ENCODE measurements at places on chromosomes 16 and 17. TPM values are rescaled to one million over a fixed set of nuclear protein-coding genes. Genes with fewer than 3 reads are reported as not detected.
A peak's percentile ranks its signal among the peaks of the same experiment; 100 is the strongest.

The MEIOC gene
- total RNA-seq, result 0.91 TPM

The SULT1A2 gene
- total RNA-seq, result not detected

GRCh38 chr16:5738586-5738985 is 641.0 kb upstream of the EEF2KMT start:
- no peaks in the 10 kb centered on the region for H3K36me3 ChIP-seq
- no peak overlapping the region for H3K4me3 ChIP-seq
- no peaks in the 10 kb centered on the region for H3K4me1 ChIP-seq
- no peaks in the 10 kb centered on the region for H3K27me3 ChIP-seq
- no peak for DNase-seq

DNA sequence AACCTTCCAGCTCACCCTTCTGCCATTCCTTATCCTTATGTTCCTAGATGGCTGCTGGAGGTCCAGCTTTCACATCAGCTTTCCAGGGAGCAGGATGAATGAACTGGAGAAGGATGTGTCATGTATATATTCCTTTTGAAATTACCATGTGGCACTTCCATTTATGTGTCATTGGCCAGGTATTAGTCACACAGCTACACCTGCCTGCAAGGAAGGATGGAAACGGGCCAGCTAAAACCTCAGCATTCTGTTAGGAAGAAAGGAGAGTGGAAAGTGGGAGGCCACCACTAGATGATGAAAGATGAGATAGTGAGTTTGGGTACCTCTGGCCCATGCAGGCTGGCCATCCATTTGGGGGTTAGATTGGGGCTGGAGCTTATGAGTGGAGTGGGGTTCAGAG is 67.5 kb downstream of the KSR1 start:
- no peak for DNase-seq
- H3K27me3 ChIP-seq, result no peaks in the 10 kb centered on the region
- H3K36me3 ChIP-seq, result no peaks in the 10 kb centered on the region
- no peak overlapping the region for H3K27ac ChIP-seq
- H3K4me1 ChIP-seq, result peaks cover 41% of the 10 kb centered on the region

- H3K4me1 ChIP-seq, result peaks cover 48% of the 10 kb centered on the region
- DNase-seq, result no peak
- no peak overlapping the region for H3K27ac ChIP-seq
These were observed 1.1 kb downstream of the MT1M start for GRCh38 chr16:56633535-56633934.

GRCh38 chr17:47820033-47820789 is 1.4 kb downstream of the OSBPL7 start:
- no peak for DNase-seq
- H3K27ac ChIP-seq, result peak overlapping the region; percentile 77
- peak overlapping the region; percentile 96 for H3K4me3 ChIP-seq
- peaks cover 62% of the 10 kb centered on the region for H3K36me3 ChIP-seq
- no peaks in the 10 kb centered on the region for H3K27me3 ChIP-seq

- H3K4me1 ChIP-seq, result peaks cover 7% of the 10 kb centered on the region
- H3K27me3 ChIP-seq, result peaks cover 27% of the 10 kb centered on the region
- H3K27ac ChIP-seq, result no peak overlapping the region
- H3K36me3 ChIP-seq, result no peaks in the 10 kb centered on the region
- no peak overlapping the region for H3K4me3 ChIP-seq
These were observed 76.0 kb downstream of the METRNL start for GRCh38 chr17:83155128-83156121.

The KCNG4 gene
- not detected for total RNA-seq

- no peak overlapping the region for H3K27ac ChIP-seq
- H3K36me3 ChIP-seq, result no peaks in the 10 kb centered on the region
- no peak overlapping the region for H3K4me3 ChIP-seq
- H3K4me1 ChIP-seq, result peaks cover 21% of the 10 kb centered on the region
- no peak for DNase-seq
- peaks cover 20% of the 10 kb centered on the region for H3K27me3 ChIP-seq
These were observed 3.6 kb upstream of the CCL1 start for GRCh38 chr17:34366529-34367107.

DNA sequence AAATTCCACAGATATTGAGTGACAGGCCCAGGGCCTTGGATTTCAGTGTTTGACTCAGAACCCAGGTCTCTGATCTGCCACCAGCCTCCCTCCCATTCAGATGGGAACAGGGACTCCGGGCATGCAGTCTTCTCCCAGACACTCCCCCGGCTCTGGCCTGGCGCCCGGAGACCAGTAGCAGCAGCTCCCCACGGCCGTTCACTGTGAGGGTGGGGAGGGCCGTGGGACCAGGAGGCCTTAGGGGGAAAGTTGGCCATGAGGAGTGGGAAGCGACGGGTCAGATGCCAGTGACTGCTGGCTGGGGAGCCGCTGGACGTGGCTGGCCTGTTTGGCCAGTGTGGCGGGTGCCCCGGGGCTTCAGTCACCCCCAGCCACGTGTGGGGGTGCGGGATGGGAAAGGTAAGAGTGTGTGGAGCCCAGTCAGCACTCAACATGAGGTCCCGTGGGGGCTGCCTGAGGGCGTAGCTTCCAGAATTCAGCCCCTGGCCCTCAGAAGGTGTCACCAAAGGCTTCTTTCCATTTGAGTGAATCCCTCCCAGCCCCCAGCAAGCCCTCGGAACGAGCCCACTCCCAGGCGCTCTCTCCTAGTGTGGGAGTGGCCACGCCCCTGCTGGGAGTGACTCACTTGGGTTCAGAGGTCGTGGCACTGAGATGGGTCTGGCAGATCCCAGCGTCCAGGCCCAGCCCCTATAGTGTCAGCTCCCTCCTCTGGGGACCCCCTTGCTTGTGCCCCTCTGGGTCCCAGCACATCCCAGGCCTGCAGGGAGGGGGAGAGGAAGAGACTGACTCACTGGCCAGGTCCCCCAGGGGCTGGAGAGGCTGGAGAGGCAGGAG is 309.4 kb downstream of the SEC14L1 start:
- no peaks in the 10 kb centered on the region for H3K27me3 ChIP-seq
- peak overlapping the region; percentile 99 for H3K27ac ChIP-seq
- DNase-seq, result no peak
- H3K4me3 ChIP-seq, result peak overlapping the region; percentile 95
- H3K36me3 ChIP-seq, result peaks cover 34% of the 10 kb centered on the region
- H3K4me1 ChIP-seq, result peaks cover 84% of the 10 kb centered on the region

Measured in activated B cell treated with CpG ODN at 0.5 μM for 24 hours (primary cell).